ENCODE measurements at places on chromosomes 11 and 22. TPM values are rescaled to one million over a fixed set of nuclear protein-coding genes. Genes with fewer than 3 reads are reported as not detected.

- no peak overlapping the region for H3K4me3 ChIP-seq
- DNase-seq, result no peak
- H3K27ac ChIP-seq, result no peak overlapping the region
- no peaks in the 10 kb centered on the region for H3K36me3 ChIP-seq
- H3K27me3 ChIP-seq, result peaks cover 9% of the 10 kb centered on the region
- no peaks in the 10 kb centered on the region for H3K4me1 ChIP-seq
Observed at GRCh38 chr22:28857288-28857687, 26.1 kb upstream of the ZNRF3 start.

- H3K4me1 ChIP-seq, result no peaks in the 10 kb centered on the region
- no peak for DNase-seq
- no peaks in the 10 kb centered on the region for H3K36me3 ChIP-seq
Observed at GRCh38 chr11:88474655-88475054, 137.1 kb upstream of the CTSC start.

DNA sequence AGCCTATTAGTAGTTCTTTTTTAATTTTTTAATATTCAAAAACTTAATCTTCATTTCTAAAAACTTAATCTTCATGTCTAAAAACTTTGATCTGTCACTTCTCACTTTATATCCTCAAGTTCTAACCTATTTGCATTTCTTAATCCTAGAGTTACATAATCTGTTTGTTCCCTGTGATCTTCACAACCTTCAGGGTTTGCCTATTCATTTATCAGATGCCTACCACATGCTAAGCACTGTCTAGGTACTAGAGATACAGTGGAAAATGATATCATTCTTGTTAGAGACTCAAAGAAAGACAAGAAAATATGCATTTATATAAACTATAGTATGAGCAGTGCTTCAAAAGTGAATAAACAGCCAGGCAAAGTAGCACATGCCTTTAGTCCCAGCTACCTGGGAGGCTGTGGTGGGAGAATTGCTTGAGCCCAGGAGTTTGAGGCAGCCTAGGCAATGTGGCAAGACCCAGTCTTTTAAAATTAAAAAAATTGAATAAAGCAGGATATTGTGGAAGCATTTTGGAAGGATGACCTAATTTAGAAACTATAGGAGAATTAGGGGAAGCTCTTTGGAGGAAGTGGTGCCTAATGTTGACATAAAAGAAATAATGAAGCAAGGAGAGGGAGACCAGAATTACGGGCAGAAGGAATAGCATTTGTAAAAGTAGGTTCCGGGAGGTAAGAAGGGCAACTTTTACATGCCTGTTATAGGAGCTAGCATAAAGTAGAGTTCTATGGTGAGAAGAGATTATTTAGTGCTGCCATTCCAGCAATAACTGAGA lies 54.4 kb upstream of the GRK2 start:
- H3K4me1 ChIP-seq, result no peaks in the 10 kb centered on the region
- no peak overlapping the region for H3K4me3 ChIP-seq
- H3K27ac ChIP-seq, result no peak overlapping the region
- DNase-seq, result no peak
- no peaks in the 10 kb centered on the region for H3K27me3 ChIP-seq
- H3K36me3 ChIP-seq, result peaks cover 24% of the 10 kb centered on the region

- no peaks in the 10 kb centered on the region for H3K27me3 ChIP-seq
- no peak for DNase-seq
- no peak overlapping the region for H3K27ac ChIP-seq
- H3K4me1 ChIP-seq, result peaks cover 39% of the 10 kb centered on the region
- H3K4me3 ChIP-seq, result no peak overlapping the region
Observed at GRCh38 chr22:19951346-19951745, 9.7 kb upstream of the TXNRD2 start.

DNA sequence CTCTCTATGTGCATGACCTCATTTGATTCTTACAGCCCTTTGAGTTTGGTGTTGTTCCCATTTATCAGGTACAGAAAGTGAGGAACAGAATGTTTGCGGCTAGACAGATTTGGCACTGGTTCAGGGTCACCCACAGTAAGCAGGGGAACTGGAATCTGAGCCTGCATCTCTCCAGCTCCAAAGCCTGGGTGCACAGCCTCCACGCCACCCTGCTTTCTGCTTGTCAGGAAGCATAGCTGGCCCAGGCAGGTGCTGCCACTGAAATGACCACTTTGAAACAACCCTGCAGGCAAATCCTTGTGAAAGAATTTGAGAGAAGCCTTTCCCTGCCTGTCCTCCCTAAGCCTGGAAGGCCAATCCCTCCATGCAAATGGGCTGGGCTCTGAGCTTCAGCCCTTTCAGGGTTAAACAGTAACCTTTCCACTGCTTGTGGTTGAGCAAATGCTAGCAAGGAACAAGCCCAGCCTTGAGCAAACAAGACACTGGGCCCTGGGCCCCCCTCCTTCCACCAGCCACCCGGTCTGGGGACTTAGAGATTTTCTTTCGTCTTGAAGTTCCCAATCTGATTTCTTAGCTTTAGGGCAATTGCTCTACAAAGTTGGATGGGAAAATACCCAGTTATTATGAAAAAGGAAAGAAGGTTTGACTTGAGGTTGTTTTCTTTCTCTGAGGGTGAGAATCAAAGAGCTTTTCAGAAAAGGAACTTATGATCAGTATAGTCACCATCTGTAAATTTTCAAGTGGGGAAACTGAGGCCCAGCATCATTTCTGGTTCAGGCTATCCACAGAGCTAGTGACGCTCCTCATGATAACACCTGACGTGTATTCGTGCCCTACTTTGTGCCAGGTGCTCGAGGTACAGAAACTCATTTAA lies 19.4 kb downstream of the EHF start:
- H3K4me3 ChIP-seq, result no peak overlapping the region
- H3K4me1 ChIP-seq, result peaks cover 51% of the 10 kb centered on the region
- no peaks in the 10 kb centered on the region for H3K27me3 ChIP-seq
- peak overlapping the region; percentile 15 for H3K27ac ChIP-seq

GRCh38 chr11:83676056-83676601 lies 390.0 kb upstream of the CCDC90B start:
- DNase-seq, result no peak
- no peak overlapping the region for H3K4me3 ChIP-seq
- H3K36me3 ChIP-seq, result no peaks in the 10 kb centered on the region
- peaks cover 11% of the 10 kb centered on the region for H3K27me3 ChIP-seq

DNA sequence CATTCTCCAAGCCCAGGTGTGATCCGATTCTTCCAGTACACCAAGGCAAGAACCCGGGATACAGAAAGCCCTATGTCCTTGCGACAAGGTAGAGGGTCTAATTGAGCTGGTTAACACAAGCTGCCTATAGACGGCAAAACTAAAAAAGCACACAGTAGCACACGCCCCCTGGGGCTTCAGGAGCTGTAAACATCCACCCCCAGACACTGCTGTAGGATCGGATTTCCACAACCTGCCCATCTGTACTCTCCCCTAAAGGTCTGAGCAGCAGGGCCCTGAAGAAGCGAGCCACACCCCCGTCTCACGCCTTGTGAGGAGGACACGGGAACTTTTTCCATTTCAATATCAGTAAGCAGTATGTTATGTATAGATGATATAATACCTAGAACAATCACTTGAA lies 624.7 kb downstream of the BUD13 start:
- no peaks in the 10 kb centered on the region for H3K36me3 ChIP-seq
- no peak overlapping the region for H3K27ac ChIP-seq
- no peaks in the 10 kb centered on the region for H3K4me1 ChIP-seq
- H3K27me3 ChIP-seq, result peaks cover 34% of the 10 kb centered on the region
- H3K4me3 ChIP-seq, result no peak overlapping the region
- DNase-seq, result peak; percentile 66

GRCh38 chr22:46802608-46803027 lies 40.2 kb downstream of the TBC1D22A start:
- DNase-seq, result peak; percentile 71
- peaks cover 24% of the 10 kb centered on the region for H3K36me3 ChIP-seq
- H3K4me1 ChIP-seq, result peaks cover 34% of the 10 kb centered on the region
- H3K4me3 ChIP-seq, result no peak overlapping the region
- no peaks in the 10 kb centered on the region for H3K27me3 ChIP-seq

DNA sequence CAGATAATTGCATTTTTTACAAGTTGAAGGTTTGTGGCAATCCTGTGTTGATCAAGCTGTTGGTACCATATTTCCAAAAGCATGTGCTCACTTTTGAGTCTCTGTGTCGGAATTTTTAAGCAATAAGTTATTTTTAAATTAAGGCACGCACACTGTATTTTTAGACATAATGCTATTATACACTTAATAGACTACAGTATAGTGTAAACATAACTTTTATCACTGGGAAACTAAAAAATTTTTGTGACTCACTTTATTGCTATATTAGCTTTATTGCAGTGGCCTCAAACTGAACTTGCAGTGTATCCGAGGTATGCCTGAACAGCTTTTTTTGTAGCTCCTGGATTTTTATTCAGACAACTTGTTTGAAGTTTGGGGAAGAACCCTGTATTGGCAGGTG lies 31.3 kb upstream of the RRM1 start:
- H3K4me3 ChIP-seq, result no peak overlapping the region
- H3K27ac ChIP-seq, result no peak overlapping the region
- peaks cover 10% of the 10 kb centered on the region for H3K36me3 ChIP-seq
- H3K27me3 ChIP-seq, result no peaks in the 10 kb centered on the region

GRCh38 chr11:74570266-74571061 lies 21.9 kb upstream of the POLD3 start:
- no peak for DNase-seq
- H3K27ac ChIP-seq, result no peak overlapping the region
- H3K27me3 ChIP-seq, result peaks cover 18% of the 10 kb centered on the region
- H3K36me3 ChIP-seq, result no peaks in the 10 kb centered on the region
- H3K4me1 ChIP-seq, result no peaks in the 10 kb centered on the region

Gene TPBGL
- 0.13 TPM for total RNA-seq

Gene NRGN
- 1.0 TPM for total RNA-seq

Gene KDM4F
- not detected for total RNA-seq

All from osteocyte (in vitro differentiated cells).